Stimulated activated CD4-positive, alpha-beta T cell treated with anti-CD3 and anti-CD28 coated beads, Interleukin-4, amount 100 ng/mL, for 4 hours (primary cell): ENCODE measurements at places on chromosomes 3 and 15.

GRCh38 chr3:18572809-18573208, 147.7 kb upstream of the SATB1 start:
- no peak for DNase-seq

DNA sequence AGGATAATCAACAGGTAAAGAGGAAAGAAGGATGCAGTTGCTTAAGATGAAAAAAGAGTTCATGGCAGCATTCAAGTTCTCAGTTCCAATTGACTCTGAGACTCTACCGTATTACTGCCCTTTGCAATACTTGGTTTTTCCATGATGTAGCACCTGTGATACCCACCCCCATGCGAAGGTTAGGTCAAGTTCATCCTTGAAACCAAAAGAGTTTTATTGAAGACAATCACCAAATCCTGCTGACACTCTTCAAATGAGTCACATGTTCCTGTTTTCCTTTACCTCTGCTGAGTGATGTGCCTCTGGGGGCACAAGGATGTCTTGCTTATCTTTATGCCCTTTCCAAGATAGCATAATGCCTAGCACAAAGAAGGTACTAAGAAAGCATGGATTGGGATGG, 111.3 kb upstream of the SLC7A14 start:
- no peak for DNase-seq

DNA sequence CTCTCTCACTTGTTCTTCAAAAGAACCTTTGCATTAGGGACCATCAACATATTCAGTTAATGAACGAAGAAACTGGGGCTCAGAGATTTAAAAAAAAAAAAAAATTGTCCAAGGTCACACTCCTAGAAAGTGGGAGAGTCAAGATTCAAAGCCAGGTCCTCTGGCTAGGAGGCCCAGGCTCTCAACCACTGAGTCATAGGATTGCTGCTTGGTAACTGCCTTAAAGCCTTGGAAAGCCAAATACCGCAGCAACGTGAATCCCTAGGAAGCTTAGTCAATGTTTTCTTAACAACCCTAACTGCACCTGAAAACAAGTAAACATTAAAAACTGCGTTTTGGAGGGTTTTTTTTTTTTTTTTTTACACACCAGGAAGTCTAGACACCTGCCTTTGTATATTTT, 156.8 kb downstream of the WNT5A start:
- no peak for DNase-seq

DNA sequence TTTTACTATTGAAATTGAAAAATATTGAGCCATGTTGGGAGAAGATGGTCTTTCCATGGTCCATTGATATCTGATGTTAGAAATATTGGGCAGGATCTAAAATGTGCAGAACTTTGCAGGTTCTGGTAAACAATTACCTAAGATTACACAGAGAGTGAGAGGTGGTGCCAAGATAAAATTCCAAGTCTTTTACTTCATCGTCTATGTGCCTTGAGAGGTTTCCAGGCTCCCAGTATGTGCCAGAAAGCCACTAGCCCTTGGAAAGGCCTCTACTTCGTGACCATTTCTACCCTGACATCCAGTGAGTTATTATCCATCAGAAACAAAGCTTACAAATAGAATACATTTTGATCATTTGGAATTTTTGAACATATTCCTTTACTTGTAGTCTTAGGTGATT, 27.6 kb downstream of the CD200 start:
- no peak for DNase-seq

GRCh38 chr3:39383045-39383880, at the start of gene SLC25A38:
Gene SLC25A38, plus strand, starts transcription at chr3:39383370. Its CDS starts 355 bp downstream, at chr3:39383725.
- DNase-seq = peak; percentile 72
